Vagina (tissue), 2 donors: ENCODE measurements at places on chromosomes 16 and 17.

- no peak for DNase-seq
Observed at GRCh38 chr17:41972571-41973407, 6.2 kb downstream of the CNP start.

- no peak for DNase-seq
Observed at GRCh38 chr17:35735036-35735805, 3.8 kb downstream of the RASL10B start.

DNA sequence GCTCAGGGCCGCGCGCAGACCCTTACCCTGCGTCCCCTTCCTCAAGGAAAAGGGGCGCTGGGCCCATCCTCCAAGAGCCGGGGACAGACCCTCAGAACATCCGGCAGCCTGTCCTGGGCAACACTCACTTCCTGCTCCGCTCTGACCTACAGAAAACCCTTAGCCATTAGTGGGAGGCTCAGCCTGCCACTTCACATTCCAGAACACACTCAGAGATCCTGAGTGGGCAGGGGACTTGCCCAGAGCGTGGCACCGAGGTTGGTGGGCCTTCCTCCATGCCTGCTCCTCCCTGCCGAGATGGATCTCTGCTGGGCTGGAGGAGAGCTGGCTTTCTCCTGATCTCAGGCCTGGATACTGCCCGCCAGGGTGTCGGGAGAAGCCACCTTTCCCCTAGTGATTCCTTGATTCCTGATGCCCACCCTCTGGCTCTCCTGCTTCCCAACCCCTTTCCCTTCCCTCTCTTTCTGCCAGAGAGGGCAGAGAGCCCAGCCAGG is 1.5 kb downstream of the SCARF1 start:
- no peak for DNase-seq

GRCh38 chr16:85570213-85570734 is 42.8 kb upstream of the GSE1 start:
- DNase-seq, result no peak

DNA sequence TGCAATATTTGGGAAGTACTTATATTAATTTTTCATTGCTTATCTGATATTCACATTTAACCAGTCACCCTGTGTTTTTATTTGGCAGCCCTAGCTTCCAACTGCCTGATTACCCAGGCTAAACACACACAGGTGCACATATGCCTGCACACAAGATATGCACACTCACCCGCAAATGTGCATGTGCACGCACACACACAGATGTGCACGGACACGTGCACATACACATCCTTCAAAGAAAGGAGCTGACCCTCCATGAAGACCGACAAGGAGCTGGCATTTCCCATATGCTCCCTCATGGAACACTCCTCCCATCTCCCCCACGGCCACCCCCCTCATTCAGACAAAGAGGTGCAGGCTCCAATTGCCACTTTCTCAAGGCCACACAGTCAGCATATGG is 242.2 kb downstream of the ENGASE start:
- no peak for DNase-seq

DNA sequence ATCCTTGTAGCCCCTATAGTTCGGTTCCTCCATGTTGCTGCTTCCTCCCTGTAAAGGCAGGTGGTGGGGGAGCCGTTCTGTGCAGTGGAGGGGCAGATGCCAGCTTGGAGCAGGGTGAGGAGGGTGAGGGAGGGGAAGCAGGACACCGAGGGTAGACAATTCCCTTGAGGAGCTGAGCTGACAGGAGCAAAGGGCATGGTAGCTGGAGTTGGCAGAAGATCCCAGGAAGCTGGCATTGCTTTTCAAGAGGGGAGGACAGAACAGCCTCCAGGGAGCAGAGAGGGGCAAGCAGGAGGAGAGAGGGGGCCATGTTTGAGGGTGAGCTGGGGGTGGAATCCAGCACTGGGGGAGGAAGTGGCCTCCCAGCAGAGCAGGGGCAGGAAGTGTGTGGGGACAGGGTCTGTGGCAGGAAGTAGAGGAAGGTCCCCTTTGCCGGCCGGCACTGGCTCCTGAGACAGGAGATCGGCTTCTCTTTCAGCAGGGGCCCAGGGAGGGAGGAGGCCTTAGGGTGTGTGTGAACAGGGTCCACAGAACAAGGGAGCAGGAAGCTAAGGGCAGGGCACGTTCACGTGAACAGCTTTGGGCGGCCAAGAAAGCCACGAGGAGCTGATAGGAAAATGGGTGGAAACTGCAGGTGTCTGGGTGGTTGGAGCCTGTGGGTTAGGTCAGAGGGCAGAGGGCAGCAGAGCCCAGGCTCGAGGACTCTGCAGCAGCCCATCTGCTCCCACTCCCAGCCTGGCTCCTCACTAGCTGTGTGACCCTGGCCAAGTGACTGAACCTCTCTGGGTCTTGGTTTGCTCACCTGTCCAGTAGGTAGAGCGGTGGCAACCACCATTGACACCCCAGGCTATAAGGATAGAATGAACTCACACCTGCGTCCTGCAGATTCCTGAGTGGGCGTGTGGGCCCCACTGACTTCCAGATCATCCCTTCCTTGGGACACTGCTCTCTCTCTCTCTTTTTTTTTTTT is 17.5 kb upstream of the SPNS2 start:
- DNase-seq, result no peak

GRCh38 chr16:56246051-56246817 is 54.9 kb downstream of the GNAO1 start:
- DNase-seq, result no peak

GRCh38 chr17:1251866-1252608 is 18.2 kb upstream of the BHLHA9 start:
- no peak for DNase-seq
